ENCODE measurements at places on chromosomes 12 and 14. TPM values are rescaled to one million over a fixed set of nuclear protein-coding genes. Genes with fewer than 3 reads are reported as not detected.

Gene IFNG-AS1
- not detected for total RNA-seq

Gene SOAT2
- total RNA-seq: not detected

Gene SERPINA12
- not detected for total RNA-seq

Gene CALCOCO1
- 104 TPM for total RNA-seq

Gene LRTM2
- not detected for total RNA-seq

Gene TMEM132C
- total RNA-seq: 6.5 TPM
